Type B pancreatic cell (in vitro differentiated cells): ENCODE measurements at places on chromosomes 1 and 21. TPM values are rescaled to one million over a fixed set of nuclear protein-coding genes. Genes with fewer than 3 reads are reported as not detected.

RPE65 gene
- 0.14 TPM in 1 of 2 replicates, not detected in the other for total RNA-seq

PTPN14 gene
- total RNA-seq, result 29.2 and 32.3 TPM in 2 replicates

ZBTB21 gene
- total RNA-seq, result 19.9 and 23.4 TPM in 2 replicates

CHI3L1 gene
- total RNA-seq, result 0.21 TPM in 1 of 2 replicates, not detected in the other

OR2L3 gene
- not detected in 2 replicates for total RNA-seq

ESRRG gene
- 20.7 and 26.2 TPM in 2 replicates for total RNA-seq

IGSF21 gene
- 0.67 and 0.94 TPM in 2 replicates for total RNA-seq
